ENCODE measurements at places on chromosomes 16 and 17.

- no peak for DNase-seq
Observed at GRCh38 chr16:66002601-66003000, 363.9 kb upstream of the CDH5 start.

- peak; percentile 58 for DNase-seq
Observed at GRCh38 chr16:81190667-81191066, 47.8 kb upstream of the BCO1 start.

GRCh38 chr16:72598696-72599095 lies 426.7 kb upstream of the PMFBP1 start:
- no peak for DNase-seq

DNA sequence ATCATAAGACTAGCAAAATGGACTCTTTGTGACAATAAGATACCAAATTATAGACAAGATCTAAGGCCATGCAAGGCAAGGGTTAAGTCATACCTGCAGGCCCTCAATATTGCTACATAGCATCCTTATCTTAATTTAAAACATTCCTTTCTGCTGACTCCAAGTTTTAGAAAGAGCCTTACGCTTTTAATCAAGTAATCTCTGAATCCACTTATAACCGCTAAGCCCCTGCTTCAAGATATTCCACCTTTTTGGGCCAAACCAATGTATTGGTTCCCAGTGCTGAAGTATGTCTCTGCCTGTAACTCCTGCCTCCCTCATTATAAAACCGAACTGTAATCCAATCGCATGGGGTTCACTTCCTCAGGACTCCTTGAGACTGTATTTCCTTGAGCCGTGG lies 255.4 kb downstream of the PHKB start:
- DNase-seq, result peak; percentile 53

GRCh38 chr17:81432941-81433340 lies 37.7 kb downstream of the BAHCC1 start:
- peak; percentile 76 for DNase-seq

GRCh38 chr17:43020789-43021740 lies 1.1 kb downstream of the VAT1 start:
- peak; percentile 92 for DNase-seq

- no peak for DNase-seq
Observed at GRCh38 chr17:44282264-44282663, 14.3 kb upstream of the SLC4A1 start.

DNA sequence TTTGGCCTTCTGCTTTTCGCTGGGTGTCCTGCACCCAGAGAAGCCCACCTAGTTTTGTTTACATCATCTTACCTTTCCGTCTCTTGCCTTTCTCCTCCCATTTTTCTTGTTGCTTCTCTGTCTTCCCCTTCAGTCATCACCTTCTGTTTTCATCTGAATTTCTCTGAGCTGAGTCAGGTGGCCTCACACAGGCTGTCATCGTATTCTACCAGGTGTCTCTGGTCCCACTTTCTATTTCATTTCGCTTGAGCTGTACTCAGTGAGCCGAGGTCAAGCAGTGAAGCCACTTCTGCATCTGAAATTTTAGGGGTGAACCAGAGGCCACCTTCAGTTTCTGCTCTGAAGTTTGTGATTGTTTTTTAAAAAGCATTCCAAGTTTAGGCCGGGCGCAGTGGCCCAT lies 9.7 kb downstream of the CRAMP1 start:
- no peak for DNase-seq

DNA sequence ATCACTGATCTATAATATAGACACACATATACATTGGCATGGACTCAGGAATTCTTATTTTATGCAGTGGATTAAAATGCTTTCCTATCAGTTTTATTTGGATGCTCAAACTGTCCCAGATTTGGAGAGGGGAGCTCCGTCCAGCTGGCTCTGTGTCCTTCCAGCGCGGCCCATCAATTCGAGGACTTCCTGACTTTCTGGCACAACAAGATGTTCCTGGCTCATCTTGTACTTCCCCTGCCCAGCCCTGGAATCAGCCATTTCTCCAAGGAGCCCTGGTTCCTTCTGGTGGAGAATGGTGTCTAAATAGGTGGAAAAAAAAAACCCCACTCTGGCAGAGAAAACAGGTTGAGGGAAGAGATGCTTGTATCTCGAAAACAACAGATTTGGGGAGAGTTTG lies 94.5 kb downstream of the CRISPLD2 start:
- DNase-seq, result no peak

DNA sequence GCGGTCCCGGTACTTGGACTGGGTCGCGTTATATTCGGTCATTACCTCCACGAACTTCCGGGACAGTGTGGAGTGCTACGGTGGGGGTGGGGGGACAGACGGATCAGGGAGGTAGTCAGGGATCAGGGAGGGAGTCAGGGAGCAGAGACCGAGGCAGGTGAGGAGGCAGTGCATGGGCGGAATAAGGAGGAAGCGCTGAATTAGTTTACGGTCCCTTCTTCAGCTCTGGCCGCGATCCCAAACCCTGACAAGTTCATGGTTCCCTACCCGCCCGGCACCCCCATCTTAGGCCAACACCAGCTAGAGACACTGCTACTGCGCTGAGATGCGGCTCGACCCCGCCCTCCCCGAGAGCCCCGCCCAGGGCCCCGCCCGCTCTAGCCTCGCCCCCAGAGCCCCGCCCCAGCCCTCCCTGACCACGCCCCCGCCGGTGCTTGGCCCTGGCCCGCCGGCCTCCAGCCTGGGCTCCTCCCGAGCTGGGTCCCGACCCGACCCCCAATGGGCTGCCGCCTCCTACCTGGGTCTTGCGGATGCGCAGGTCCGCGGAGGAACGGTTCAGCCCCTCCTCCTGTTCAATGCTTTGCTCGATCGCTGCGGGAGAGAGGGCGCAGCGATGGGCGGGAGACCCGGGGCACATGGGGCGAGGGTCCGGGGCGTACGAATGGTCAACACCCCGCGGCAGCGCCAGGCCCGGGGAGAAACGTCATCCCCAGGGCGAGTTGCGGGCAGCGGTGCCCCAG lies 12.1 kb downstream of the HSD3B7 start:
- peak; percentile 54 for DNase-seq

GRCh38 chr17:81401723-81402529 lies 6.7 kb downstream of the BAHCC1 start:
- no peak for DNase-seq

GRCh38 chr17:67912656-67913055 lies 83.6 kb downstream of the C17orf58 start:
- DNase-seq, result no peak

GRCh38 chr16:30490210-30490609 lies 17.7 kb downstream of the ITGAL start:
- DNase-seq, result no peak

DNA sequence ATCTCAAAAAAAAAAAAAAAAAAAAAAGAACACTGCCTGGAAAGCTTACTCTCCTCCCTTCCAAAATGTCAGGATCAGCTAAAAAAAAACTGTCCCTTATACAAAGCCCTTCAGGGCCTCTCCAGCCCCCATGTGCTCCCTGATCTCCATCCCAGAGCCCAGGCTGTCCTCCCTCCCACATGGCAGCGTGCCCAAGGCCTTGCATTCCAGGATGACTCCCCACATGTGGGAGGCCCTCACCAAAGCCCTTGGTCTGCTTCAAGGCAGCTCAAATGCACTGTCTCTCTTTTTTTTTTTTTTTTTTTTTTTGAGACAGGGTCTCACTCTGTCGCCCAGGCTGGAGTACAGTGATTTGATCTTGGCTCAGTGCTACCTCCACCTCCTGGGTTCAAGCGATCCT lies 2.3 kb downstream of the FDXR start:
- DNase-seq, result peak; percentile 57

DNA sequence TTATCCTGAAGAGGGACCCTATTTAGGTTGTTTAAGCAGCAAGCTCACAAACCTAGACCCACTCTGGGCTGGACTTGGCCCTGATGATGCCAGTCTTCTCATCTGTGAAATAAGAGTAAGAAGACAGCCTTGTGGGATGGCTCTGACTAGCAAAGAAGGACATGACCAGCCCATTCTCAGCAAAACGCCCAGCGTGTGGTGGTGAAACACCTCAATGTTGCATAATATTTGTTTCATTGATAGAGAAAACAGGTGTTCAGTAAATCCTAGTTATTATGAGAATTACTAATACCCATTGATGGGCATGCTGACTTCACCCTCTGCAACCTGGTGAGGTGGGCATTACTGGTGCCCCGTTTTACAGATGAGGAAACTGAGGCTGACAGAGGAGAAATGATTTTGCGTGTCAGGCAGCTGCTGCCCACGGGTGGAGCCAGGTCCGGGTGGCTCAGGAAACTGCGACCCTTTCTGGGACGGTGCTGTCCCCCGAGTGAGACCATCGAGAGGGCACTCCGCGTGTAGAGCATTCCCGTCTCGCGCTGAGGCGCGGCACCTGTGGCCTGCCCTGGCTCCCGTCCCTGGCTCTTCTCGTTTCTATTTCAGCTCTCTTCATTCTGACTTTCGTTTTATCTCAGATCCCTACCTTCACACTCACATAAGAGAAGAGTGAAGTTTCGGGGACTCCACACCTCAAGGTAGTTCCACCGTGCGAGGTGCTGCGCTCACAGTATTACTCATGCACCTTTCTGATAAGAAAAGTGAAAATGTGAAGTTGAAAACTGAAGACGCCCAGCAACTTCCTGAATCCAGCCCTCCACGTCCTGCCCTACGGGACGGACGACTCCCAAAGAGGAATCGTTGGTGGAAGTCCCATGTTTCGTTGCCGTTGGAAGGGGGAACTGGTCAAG lies 48.5 kb downstream of the IRF8 start:
- no peak for DNase-seq

DNA sequence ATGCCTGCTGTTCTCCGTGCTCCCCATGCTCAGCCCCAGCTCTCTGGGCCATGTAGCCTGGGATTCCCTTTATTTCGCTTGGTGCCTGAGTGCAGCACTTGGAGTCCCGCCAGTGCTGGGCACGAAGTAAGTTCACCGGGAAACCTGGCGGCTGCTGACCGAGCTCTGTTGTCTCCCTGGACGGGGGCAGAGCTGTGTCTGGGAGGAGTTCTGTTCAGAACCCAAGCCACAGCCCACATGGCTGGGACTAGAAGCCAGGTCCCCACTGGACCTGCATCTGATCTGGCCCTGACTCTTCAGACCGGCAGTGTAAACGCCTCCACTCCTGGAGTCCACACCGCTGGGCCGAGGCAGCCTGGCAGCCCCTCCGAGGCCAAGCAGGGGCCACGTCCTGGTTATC lies 37.5 kb upstream of the CIBAR2 start:
- no peak for DNase-seq

DNA sequence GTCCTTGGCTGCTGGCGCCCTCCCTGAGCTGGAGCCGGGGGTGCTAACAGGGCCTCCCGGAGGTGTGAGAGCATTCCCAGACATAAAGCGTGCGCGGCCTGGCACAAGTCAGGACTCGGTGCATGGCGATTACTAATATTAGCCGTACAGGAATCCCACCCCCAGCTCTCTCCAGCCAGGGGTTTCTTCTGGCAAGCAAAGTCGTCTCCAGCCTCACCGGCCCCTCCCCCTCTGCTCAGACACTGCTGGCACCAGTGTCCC lies 5.0 kb downstream of the CASKIN1 start:
- no peak for DNase-seq

DNA sequence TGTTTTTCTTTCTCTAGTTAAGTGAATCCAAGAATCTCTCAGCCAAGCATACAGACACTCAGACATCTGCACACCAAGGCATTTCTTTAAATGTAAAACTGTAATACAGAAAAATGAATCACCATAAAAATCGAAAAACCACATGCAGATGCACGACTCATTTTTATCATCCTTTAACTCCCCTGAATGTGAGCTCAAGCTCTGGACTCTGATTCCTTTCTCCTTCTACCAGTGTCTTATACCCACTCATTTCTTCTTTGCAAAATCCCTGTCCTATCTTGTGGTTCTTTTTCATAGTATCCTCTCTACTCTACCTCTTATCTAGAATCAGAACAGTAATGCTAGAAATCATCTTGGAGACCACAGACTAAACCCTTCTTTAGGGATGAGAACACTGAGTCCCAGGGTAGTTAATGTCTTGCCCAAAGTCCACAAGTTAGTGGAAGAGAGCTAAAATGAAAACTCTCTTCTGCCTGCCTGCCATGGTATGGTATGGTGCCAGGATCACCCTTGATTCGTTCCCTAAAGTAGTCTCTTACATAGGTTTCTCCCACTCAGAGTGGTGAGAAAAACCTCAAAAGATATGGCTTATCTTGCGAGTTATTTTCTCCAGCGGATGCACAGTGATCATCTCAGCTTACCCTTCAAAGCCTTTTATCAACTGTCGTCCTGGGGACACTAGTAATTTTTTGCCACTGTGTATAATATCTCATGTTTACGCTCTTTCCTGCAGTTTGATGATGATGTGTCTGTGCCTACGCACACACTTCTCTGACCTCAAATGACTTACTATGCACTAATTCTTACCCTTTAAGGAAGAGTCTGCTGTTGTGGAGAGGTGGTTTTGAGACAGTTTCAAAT lies 30.2 kb downstream of the BRD7 start:
- no peak for DNase-seq

GRCh38 chr16:30921748-30922419 lies 1.5 kb upstream of the FBXL19 start:
- DNase-seq, result peak; percentile 60

GRCh38 chr16:70805380-70805779 lies 4.4 kb upstream of the VAC14 start:
- peak; percentile 73 for DNase-seq

DNA sequence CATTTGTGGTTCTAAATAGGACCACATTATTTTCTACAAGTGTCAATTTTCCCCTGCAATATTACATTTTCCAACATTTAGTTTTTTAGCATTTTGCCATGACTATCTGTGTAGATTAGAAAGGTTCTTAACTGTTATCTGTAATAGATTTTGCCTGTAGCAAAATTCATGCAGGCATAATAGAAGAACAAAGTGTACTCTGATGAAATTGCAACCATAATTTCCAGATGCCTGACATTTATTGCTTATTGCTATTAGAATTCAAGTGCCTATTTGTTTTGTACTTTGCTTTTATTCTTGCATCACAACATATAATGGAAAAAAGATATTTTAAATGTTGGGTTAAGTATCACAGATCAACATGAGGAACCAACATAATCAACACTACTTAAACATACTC lies 337.7 kb downstream of the TOX3 start:
- DNase-seq, result no peak

DNA sequence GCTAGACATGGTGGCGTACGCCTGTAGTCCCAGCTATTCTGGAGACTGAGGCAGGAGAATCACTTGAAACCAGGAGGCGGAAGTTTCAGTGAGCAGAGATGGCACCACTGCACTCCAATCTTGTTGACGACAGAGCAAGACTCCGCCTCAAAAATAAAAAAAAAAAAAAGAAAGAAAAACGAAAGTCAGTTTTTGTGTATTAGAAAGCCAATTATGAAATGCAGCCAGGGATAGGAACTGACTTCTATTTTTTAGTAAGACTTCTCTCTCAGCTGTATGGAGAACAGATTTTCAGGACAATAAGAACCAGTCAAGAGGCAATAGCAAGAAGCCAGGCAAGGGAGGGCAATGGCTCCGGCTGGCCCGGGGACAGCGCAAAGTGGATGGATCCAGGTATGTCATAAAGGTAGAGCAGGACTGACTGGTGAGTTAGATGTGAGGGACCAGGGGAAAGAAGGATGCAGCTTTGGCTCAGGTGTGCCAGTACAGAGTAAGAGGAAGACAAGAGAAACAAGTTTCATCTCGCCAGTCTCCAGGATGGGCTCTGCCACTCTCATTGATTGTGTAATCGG lies 12.5 kb upstream of the CCL1 start:
- DNase-seq, result no peak
